ENCODE measurements at places on chromosomes 3 and 15.

DNA sequence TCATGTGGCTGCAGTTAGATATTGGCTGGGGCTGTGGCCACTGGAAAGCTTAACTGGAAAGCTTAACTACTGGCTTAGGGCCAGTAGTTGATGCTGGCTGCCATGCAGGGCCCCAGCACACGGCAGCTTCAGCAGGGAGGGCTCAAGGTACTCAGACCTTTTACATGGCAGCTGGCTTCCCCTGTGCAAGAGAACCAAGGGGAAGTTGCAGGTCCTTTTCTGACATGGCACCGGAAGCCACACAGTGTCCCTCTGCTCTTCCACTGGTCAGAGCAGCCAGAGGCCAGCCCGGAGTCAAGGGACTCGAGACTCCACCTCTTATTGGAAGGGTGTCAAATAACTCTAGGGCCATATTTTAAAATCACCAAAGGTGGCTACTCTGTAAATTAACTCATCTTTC lies 24.5 kb downstream of the CCR9 start:
- DNase-seq, result no peak

- no peak for DNase-seq
Measured at GRCh38 chr3:175495331-175495730, 636.2 kb downstream of the NAALADL2 start.

DNA sequence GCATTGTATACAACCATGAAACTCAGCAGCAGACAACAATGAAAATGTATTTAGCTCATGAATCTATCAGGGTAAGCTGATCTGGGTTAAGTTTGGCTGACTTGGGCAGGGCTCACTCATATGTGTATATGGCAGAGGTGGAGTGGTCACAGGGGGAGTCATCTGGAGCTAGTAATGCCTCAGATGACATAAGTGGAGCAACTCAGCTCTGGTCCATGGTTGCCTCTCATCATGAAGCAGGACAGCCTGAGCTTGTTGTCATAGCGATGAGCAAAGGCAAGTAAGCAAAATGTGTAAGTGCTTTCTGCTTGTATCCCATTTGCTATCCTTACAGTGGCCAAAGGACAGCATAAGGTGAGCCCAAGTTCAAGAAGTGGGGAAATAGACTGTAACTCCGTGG lies 64.5 kb downstream of the ALCAM start:
- DNase-seq, result no peak

GRCh38 chr3:58594117-58594516 lies 16.9 kb upstream of the FAM107A start:
- no peak for DNase-seq

DNA sequence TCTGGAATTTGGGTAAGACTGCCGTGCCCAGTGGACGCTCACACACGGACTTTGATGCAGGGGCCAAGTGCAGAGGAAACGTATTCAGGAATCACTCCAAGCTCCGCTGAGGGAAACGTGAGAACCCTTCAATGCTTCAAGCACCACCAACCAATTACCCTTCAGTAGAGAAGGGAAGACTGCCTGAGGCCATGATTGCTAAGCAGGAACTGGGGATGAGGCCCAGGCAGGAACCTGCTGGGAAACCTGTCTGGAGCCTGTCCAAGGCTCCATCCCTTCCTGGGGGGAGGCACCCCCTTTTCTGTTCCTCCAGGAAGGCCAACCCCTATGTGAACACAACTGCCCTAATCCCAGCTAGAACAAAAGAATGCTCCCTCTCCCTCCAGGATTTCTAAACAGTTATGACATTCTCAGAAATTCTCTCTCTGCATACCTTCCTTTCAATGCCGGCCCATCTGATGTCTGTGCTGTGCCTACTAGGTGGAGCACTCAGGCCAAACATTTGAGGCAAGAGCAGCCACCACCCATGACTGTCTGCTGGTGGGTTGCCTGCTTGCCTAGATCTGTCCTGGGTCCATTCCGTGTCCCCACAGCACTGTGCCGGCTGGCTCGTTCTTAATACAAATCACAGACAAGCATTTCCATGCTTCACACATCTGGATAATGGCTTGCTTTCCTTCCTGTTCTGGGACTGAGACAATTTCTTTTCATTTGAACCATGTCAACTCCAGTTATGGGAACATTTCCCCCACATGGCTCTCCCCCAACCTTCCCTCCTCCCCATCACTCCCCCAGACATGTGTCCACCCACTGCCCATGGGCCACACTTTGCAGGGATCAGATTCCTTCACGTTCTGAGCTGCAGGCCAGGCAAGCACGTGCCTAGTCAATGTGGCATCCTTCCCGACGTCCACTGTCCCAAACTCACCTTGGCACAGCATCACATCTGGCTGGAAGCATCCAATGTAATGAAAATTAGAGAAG lies 149.4 kb downstream of the ADAMTS17 start:
- no peak for DNase-seq

All from activated CD4-positive, alpha-beta T cell treated with anti-CD3 and anti-CD28 coated beads for 4 hours (primary cell).